LoVo (cell line): ENCODE measurements at places on chromosomes 4 and X.

- DNase-seq, result no peak
Measured at GRCh38 chr4:158965226-158965625, 137.7 kb upstream of the RAPGEF2 start.

DNA sequence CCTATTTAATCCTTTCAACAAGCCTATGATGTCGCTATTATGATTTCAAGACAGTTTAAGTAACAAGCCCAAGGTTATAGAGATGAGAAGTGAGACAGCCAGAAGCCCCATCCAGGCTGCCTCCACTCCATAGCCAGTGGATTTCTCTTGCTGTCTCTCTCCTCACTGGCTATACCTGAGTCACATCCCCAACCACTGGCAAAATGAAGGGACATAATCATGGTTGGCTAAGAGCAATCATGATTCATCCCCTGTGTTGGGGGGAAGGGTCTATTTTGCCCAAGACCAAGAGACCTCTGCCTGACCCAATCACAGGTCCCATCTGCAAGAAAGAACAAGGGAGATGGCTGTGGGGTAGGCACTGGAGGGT is 334.9 kb upstream of the GATB start:
- no peak for DNase-seq

DNA sequence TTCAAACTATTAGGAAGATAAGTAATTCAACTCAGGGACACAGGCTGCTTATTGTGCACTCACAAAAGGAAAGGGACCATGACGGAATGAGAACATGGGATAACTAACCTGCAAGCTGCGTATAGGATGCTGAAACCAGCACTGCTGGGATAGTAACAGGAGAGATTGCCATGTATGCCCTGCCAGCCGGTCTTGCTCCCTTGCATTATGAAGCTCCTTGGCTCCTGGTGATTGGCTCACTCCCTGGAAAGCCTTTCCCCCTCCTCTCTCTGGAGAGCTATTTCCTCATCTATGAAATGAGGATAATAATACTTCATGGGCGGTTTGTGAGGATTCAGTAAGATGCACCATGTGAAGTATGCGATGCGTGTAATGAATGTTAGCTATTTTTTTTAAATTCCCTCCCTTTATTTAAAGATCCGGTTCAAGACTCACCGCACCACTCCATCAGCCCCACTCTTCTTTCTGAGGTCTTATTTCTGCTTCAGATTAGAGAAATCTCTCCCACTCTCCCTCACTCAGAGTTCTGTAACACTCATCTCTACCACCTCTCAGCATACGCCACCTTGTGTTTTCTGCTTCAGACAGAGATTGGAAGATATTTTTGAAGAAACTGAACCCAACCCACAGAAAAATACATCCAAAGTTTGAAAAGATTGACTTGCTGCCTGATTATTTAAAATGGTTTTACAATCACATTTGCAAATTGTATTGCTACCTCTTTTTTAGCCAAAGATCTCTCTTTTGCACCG is 18.4 kb downstream of the MSMO1 start:
- no peak for DNase-seq

- DNase-seq, result peak; percentile 63
Measured at GRCh38 chr4:182189103-182189878, 53.9 kb upstream of the TENM3 start.

DNA sequence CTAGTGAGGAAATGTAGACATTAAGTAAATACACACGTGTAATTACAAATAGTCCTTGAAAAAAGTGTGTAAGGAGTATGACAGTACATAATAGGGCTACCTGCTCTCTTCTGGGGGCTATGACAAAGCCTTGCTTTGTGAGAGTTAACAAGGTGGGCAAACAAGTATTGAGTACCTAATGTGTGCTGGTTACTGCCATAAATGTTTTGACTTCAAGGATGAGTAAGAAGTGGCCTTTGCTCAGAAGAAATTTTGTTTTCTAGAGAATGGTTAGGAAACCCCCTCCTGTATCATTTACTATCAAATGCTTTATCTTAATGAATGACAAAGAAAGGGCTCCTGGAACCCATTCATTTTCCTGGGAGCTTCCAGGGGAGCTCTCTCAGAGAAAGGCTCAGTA is 167.0 kb upstream of the CASK start:
- no peak for DNase-seq

- DNase-seq, result no peak
Measured at GRCh38 chrX:130543603-130544325, 142.0 kb downstream of the RBMX2 start.

DNA sequence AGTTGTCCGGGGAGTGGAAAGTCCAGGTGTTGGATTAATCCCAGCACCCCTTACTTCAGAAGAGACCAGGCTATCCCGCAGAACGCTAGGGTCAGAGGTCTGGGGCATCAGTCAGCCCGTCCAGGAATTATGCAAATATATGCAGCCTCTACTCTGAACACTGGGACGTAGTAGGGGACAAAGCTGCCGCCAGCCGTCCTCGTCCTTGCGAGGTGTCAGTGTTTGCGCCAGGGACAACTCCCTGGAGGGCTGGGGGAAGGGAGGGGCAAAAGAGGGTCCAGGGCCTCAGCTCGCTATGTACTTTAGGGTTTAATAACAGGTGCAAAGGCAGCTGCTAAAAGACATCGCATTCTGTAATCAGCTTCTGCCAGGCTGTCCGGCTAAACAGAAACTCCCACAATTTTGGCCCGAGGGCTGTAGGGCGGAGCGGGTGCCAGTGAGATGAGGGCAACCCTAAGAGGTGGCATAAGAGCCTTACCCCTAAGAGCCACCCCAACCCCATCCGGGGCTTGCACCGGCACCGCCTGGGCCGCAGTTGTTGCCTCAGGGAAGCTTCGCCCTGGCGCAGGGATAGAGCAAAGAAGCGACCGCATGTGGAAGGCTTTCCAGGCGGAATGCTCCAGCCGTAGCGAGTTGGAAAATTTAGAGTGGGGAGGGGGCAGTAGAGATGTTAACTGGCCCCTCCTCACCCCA is 8.4 kb downstream of the HAND2 start:
- no peak for DNase-seq

- no peak for DNase-seq
Measured at GRCh38 chr4:78953769-78954666, 14.8 kb upstream of the PAQR3 start.

GRCh38 chrX:24243188-24243587 is 70.7 kb downstream of the SUPT20HL2 start:
- no peak for DNase-seq

DNA sequence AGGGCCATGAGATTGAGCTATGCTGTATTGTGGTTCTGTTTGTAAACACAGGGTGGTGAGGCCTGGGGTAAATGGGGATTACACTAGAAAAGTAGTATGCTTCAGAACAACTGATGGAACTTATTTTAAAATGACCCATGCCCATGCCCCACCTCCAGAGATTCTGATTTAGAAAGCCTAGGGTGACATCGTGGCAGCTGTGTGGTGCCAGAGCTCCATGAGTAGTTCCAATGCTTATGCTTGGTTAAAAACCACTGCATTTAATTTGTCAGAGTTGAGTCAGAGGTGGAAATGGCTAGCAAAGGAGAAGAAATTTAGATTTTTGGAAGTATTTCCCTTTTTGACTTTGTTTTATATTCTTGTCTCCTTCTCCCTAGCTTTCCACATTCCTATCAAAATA is 63.4 kb upstream of the PDE5A start:
- DNase-seq, result no peak

DNA sequence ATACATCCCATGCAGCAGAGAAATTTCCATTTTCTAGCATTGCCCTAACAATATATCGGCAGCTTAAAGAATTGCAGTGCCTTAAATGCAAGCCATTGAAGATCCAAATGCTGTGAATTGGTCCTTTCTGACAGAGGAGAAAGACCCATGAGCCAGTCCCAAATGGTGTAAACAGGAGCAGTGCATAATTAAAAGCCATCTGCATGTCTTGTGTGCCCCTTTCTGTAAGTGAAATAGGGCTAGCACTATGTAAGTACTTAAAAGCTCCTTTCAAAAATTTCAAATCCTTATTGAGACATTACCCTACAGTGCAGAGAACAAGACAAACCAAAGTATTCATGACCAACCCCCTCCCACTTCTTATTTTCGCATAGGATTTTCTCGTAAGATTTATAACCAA is 108.7 kb upstream of the LCORL start:
- no peak for DNase-seq

GRCh38 chr4:40305328-40306170 is 29.6 kb upstream of the CHRNA9 start:
- DNase-seq, result no peak

- no peak for DNase-seq
Measured at GRCh38 chrX:110683925-110684324, 111.7 kb downstream of the CHRDL1 start.

DNA sequence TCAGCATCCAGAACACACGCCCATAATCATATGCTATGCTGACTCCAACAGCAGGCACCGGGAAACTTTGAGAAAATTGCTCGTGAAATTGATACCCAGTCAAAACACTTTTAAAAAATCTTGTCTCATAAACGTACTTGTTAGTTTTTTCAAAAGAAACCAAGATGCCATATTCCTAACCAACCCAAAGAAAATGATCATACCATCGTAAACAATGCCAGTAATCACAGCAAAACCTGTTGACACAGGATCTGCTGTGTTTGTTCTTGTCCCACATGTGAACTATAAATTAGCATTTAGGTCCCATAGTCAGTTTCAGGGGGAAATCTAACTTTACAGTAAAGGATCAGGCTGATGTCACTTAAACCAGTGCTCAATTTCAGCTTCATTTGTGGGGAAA is 23.0 kb downstream of the PRSS12 start:
- DNase-seq, result no peak
